ENCODE measurements at places on chromosomes 11 and 22.

DNA sequence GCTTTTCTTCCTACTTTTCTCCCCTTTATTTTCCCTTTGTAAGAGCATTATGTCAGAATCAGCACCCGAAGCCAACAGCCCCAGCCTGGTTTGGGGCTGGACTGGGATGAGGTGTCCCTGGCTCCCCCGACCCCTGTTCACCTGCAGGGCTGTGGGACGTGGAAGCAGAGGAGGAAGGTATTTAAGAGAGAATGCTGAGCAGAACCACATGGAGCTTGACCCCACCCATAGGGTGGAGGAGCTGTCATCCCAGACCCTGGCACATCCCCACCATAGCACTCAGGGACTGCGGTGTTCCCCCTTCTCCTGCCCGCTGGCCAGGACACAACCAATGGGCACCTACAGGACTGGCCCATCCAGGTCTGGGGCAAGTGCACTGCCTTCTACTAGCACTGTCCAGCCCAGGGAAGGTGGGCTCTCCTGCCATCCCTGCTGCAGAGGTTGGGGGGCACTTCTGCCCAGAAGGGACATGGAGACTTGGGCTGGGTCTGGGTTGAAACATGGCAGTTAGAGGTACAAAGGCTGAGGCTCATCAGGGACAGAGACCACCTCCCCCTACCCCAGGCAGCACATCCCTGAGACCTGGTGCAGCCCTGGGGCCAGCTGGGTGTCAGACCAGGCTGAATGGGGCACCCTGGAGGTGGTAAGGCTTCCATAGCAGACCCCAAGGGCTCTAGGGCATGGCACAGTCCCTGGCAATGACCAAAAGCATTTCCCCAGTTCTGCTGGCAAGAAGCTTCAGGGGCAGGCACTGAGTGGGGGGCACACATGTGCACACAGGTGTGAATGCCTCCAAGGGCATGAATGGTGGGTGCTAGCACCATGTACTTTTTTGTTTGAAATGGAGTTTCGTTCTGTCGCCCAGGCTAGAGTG, 19.7 kb downstream of the TANGO2 start:
- no peak for DNase-seq

GRCh38 chr22:29692327-29692640, 27.5 kb upstream of the CABP7 start:
- DNase-seq = no peak

DNA sequence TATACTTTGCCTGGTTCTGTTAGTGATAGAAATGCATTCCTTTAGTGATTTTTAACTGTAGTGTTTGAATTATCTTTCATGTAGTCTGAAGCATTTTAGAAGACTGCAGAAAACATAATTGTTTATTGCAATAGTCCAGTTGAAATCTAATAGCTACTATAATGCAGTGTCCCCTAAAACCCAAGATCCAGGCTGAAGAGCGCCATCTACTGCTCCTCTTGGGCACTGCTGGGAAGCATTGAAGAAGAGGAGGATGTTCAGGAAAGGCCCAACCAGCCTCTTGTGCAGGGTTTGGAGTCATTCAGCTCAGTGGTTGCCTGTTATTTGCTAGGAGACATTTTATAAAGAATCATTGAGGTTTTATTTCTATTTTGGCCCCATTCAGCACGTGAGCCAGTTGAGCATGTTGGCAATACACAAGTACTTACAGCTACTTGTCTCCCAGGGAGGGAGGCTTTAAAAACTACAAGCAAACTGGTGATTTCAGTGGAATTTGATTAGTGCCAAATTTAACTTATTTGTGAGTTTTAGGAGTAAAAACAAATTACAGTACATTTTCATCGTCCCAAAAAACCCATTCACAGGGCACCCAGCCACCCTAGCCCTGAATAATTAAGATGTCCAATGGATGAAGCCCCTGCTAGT, 74.9 kb upstream of the HORMAD2 start:
- peak; percentile 32 for DNase-seq

DNA sequence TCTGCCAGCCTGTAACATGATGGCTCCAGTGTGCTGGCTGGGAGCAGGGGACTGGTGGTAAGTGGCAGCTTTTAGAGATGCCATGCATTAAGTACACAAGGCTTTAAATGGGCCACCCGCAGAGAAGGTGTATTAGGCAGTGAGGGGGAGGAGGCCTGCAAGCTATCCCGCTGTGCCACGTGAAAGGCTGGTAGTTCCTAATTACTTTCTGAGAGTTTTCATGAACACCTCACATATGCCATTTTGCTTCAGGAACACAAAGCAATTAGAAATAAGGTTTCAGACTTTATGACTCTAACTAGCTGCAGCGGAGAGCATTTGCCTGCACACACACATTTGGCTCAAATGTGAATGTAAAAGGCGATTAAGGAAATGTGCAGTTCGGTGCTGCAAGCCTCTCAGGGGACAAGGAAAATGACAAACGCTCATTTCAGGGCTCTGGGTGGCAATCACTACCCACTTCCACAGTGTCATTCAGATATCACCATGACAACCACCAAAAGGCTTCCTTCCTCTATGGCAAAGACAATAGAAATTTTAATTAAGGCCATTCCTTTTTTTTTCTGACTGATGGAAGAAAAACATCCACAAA, 116.6 kb downstream of the PLEKHA7 start:
- no peak for DNase-seq

DNA sequence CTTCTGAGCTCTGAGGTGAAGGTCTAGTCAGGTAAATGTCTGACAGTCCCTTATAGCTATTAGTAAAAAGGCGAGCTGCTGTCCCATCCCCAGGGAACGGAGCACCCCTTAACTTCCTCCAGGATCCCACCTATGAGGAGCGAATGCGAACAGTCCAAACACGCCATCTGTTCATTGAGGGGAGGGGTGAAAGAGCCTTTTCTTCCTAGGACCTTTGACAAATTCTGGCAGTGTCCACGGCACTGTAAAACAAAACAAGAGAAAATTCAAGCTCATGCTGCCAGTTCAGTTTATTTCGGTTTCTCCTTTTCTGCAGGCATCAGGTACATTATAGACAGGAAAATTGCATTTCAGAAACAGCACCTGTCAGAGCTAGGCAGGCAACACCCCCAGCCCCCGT, 253.8 kb upstream of the CADM1 start:
- no peak for DNase-seq

- DNase-seq = no peak
Observed at GRCh38 chr22:38872831-38873248, 824 bp upstream of the CBX6 start.

- no peak for DNase-seq
Observed at GRCh38 chr11:60130496-60130895, 42.0 kb downstream of the MS4A2 start.

DNA sequence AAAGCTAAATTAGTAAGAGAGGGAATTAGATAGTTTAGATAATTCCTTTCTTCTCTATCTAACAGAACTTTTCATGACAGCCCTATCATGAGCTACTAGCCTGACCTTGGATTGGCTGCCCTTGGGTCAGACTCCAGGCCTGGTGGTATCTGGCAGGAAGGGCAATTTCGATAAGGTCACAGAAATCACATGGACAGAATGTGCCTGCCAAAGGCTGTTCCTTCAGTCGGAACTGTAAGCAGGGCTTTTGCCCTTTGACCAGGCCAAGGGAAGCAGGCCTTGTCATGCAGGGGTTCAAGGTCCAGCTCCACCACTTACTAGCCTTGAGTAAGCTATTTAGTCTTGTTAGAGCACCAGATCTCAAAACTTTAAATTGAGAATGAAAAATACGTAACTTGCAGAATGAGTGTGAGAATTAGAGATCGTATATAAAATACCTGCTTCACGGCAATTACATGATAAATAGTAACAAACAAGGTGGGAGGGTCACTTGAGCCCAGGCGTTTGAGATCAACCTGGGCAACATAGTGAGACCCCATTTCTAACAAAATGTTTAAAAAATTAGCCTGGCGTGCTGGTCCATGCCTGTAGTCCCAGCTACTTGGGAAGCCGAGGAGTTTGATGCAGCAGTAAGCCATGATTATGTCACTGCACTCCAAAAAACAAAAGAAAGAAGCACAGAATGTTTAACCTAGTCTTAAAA, 60.8 kb upstream of the SC5D start:
- DNase-seq = no peak

DNA sequence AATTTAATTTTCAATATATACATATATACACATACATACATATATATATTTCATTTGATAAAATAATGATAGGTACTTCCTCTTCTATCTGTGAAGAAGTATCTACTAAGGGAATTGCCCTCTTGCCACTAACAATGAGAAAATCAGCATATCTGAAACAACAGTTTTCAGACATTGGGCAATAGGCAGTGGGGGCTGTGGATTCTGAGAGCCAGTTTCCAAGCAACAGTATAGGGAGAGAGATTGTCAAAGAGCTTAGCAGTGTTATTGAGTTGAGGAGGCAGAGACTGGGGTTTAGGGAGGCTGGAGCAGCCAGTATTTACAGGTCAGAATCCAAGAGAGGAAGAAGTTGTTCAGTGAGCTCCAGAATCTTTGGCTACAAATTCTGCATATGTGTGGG, 119.3 kb downstream of the ARFGAP2 start:
- DNase-seq = no peak

GRCh38 chr11:114291381-114291780, 4.8 kb upstream of the NNMT start:
- no peak for DNase-seq

DNA sequence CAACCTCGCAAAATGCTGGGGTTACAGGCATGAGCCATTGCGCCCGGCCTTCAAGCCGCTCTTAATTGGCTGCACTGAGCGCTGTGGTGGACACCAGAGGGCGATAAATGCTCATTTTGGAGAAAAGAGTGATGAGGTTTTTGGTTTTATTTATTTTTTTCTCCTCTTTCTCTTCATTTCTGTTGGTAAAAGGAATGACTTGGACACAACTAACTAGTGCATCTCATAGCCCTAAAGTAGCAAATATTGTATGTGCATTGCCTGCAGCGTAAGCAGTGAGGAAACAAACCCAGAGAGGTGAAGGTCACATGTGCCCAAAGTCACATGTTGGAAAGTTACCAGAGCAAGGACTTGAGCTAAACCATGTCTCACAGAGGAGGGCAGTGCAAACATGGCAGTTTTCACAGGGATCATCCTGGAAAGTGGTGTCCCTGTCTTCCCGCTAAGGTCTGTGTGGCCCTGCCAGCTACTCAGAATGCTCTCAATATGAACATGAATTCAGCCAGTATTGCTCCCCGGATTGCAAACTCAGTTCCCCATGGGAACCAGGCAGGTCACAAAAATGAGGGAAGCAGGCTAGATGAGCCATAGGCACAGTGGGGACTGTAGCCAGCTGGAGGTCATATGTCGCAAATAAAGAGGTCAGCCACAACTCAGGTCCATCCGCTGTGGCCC, 8.6 kb upstream of the CD82 start:
- DNase-seq = peak; percentile 56
